ENCODE measurements at places on chromosomes 3 and 15. TPM values are rescaled to one million over a fixed set of nuclear protein-coding genes. Genes with fewer than 3 reads are reported as not detected.
A peak's percentile ranks its signal among the peaks of the same experiment; 100 is the strongest.

DNA sequence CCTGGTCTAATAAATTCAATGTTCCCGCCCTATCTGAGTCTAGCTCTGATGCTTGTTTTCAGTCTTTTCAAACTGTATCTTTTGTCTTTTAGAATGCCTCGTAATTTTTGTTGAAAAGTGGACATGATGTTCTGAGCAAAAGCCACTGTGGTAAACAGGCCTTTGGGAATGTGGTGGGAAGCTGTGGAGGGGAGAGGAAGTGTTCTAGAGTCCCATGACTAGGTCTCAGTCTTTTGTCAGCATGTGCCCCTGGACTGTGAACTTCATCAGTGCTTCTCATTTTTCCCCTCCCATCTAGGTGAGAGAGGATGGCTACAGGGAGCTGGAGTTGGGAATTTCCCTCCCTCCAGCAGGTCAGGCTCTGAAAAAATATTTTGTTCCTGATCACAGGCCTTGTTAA, 33.7 kb downstream of the SUSD5 start:
- H3K4me3 ChIP-seq: no peak overlapping the region
- no peaks in the 10 kb centered on the region for H3K27me3 ChIP-seq
- no peak overlapping the region for H3K27ac ChIP-seq
- no peaks in the 10 kb centered on the region for H3K4me1 ChIP-seq

- no peak overlapping the region for H3K4me3 ChIP-seq
- H3K27me3 ChIP-seq: no peaks in the 10 kb centered on the region
Observed at GRCh38 chr15:36755341-36756000, 176.0 kb downstream of the CDIN1 start.

Gene FBXW12
- total RNA-seq: not detected

GRCh38 chr3:45225465-45226205, 452 bp downstream of the TMEM158 start:
- H3K27me3 ChIP-seq: peaks cover 8% of the 10 kb centered on the region
- peak overlapping the region; percentile 43 for H3K4me3 ChIP-seq
- H3K36me3 ChIP-seq: no peaks in the 10 kb centered on the region
- peak; percentile 16 for DNase-seq

- H3K4me1 ChIP-seq: peaks cover 21% of the 10 kb centered on the region
- no peaks in the 10 kb centered on the region for H3K36me3 ChIP-seq
- H3K27me3 ChIP-seq: no peaks in the 10 kb centered on the region
- no peak overlapping the region for H3K4me3 ChIP-seq
- no peak for DNase-seq
- no peak overlapping the region for H3K27ac ChIP-seq
Observed at GRCh38 chr15:64245405-64245804, 82.6 kb upstream of the PPIB start.

Gene NR1I2
- not detected for total RNA-seq

Gene CXCR6
- 3.1 TPM for total RNA-seq

Gene BCL2A1
- not detected for total RNA-seq

Gene TERC
- 157 TPM for total RNA-seq

DNA sequence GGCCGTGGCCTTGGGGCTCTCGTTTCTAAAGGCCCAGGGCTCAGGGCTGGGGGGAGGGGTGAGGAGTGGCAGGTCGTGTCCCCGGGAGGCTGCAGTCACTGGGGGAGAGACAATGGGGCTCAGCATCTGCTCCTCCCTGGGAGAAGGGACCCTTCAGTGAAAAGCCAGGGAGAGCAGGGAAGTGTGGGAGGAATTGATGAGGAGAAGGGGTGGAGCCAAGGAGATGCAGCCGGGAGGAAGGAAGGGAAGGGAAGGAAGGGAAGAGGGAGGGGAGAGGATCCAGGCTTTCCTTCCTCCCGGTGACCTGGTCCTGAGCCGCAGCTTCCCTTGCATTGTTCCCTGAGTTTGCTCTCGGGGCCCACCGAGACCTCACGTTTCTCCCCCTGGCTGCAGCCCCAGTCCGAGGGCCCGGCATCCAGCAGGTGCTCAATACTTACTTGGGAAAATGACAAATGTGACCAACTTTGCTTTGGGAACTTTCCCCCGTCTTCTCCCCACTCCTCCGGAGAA, 1.4 kb upstream of the ZNF710 start:
- DNase-seq: no peak
- H3K4me1 ChIP-seq: peaks cover 22% of the 10 kb centered on the region

Gene ENTPD3
- 2.1 TPM for total RNA-seq

DNA sequence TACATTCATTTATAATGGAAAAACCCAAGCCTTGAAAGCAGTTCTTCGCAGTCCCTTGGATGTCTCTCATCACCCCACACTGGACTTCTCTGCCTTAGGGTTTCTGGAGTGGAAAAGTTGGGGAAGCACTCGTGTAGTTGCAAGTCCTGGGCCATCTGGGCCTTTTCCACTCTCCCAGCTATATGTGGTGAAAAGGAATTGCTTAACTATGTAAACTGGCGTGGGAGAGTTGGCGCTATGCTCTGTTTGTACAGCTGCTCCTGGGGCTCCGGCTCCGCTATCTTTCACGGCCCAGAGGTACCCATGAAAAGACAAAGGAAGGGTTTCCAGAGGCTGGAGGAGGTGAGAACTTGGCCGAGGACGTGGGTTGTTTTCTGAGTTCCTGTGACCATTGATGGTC, 81.1 kb upstream of the MYZAP start:
- no peaks in the 10 kb centered on the region for H3K27me3 ChIP-seq
- H3K27ac ChIP-seq: peak overlapping the region; percentile 99
- H3K36me3 ChIP-seq: no peaks in the 10 kb centered on the region
- H3K4me3 ChIP-seq: no peak overlapping the region
- H3K4me1 ChIP-seq: peaks cover 51% of the 10 kb centered on the region
- peak; percentile 57 for DNase-seq

Gene WDR93
- 2.3 TPM for total RNA-seq

Data from thyroid gland (tissue), 4 donors.